Fibroblast of the aortic adventitia (primary cell): ENCODE measurements at places on chromosomes 7 and 10.

DNA sequence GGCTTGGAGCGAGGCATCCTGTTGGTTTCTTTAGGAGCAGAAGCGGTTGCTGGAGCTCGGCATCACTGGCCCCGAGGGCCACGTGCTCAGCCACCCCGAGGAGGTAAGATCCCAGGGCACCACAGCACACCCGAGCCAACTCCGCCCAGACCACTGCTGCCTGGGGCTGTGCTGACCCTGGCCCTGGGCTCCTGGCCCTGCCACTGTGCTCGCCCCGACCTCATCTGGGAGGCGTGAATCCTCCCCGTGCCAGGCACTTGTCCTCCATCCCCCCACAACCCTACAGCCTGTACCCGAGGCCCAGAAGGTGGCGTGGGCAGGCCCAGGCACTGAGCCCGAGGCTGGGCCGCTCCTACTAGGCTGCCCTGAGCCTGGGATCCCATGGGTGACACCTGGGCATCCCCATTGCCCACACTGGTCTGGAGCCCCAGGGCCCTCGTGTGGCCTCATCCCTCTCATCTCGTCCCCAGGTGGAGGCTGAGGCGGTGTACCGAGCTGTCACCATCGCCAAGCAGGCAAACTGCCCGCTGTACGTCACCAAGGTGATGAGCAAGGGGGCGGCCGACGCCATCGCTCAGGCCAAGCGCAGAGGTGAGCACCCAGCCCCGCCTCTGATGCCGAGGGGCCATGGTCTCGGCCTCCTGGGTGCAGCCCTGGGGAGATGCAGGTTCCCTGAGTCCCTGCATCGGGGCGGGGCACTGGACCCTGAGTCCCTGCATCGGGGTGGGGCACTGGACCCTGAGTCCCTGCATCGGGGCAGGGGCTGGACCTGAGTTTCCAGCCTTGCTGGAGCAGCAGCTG, 11.8 kb downstream of the DPYSL4 start:
- no peak for DNase-seq

GRCh38 chr10:8088504-8088903, 34.0 kb downstream of the GATA3 start:
- DNase-seq: no peak

DNA sequence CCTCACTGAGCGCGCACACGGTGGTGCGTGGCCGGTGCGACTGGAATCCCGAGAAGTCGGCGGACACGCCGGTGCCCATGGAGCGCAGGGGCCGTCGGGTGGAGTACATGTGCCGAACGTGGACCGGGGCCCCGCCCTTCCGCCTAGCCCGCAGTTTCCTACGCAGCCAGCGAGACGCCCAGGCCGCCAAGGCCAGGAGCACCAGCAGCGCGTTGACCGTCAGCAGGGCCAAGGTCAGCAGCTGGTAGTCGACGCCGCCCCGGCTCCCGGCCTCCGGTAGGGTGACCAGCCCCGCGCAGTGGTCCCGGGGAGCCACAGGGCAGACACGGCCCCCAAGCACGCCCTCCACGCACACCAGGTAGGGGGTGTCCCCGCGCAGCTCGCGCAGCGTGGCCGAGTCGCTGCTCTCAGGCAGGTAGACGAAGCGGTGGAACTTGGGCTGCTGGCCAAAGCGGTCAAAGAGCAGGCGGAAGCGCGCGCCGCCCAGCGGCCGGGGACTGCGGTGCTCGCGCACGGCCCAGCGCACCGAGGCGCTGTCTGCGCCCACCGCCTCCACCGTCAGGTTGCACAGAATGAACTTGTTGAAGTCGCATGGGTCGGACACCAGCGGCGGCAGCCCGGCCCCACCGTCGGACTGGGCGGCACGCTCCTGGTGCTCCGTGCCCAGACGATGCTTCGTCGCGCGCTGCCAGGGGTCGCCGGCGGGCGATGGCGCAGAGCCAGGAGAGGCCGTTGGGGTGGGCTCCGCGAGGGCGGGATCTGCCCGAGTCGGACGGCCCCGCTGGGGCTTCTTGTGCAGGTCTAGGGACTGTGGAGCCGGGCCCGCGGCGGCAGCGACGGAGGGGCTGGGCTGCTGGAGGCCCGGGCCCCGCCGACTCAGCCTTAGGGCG, 2.2 kb downstream of the TRIL start:
- peak; percentile 22 for DNase-seq

- DNase-seq: no peak
These were observed 40.4 kb downstream of the CACUL1 start for GRCh38 chr10:118714366-118714765.

DNA sequence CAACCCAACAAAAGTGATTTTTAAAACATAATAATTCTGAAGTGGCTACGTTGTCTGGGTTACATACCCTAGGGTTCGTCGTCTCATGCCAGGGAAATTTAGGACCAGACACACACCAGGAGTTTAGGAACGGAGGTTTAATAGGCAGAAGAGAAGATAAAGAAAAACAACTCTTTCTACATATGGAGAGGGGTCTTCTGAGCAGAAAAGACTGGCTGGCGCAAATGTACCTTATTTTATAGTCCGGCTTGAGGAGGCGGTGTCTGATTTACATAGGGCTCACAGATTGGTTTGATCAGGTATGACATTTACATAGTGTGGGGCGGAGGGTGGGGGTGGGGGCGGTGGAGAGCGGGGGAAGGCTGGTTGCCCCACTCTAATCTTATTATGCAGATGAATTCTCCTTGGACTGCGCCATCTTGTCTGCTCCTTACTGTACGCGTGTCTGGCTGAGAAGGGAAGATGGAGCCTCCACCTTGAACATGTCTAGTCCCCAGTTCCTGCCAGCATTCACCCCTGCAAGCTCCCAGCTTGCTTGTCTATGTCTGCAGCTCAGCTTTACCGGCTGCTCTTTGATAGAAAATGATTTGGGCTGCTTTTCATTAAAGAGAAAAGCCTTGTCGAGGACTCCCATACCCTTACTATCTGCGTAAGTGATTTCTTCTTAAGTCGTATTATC, 98.7 kb downstream of the RALA start:
- DNase-seq: no peak

DNA sequence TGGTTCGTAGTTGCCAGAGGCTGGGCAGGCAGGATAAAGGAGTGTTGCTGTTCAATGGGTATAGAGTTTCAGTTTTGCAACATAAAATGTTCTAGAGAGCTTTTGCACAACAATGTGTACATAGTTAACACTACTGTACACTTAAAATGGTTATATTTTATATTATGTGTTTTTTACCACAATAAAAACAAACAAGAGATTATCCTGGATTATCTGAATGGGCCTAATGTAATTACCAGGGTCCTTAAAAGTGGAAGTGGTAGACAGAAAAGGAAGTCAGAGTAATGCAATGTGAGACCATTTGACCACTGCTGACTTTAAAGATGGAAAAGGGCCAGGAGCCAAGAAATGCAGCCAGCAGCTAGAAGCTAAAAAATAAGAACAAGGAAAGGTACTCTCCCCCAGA, 159.7 kb downstream of the SGMS1 start:
- DNase-seq: no peak

- no peak for DNase-seq
These were observed 111.8 kb upstream of the RSU1 start for GRCh38 chr10:16929069-16929468.

- peak; percentile 74 for DNase-seq
These were observed 88.1 kb upstream of the RSU1 start for GRCh38 chr10:16905320-16905719.

DNA sequence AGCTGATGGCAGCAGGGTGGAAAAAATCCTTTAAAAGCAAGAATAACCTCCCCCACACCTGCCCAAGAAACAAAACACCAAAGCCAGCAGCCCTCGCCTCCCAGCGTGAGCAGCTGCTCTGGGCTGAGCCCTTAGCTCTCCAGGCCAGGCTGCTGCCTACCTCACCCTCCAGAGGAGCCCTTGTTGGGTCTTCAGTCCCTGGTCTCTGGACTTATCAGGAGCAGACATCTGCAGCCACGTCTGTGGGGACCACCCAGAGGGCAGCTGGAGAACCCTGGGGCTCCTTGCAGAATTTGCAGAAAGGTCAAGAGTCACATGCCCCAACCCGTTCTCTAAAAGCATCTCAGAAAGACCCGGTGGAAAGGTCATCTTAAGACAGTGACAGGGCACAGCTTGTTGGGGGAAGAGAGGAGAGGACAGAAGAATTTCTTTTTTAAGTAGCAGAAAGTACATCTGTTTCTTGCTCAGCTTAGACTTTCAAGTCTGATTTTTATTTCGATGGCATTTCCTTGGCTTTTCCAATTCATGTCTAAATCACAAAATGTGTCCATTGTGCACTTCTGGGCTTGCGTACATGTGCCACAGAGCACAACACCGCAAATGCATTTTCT, 425.7 kb upstream of the NFE2L3 start:
- DNase-seq: no peak

GRCh38 chr10:17768957-17769356, 17.0 kb downstream of the TMEM236 start:
- DNase-seq: peak; percentile 70

DNA sequence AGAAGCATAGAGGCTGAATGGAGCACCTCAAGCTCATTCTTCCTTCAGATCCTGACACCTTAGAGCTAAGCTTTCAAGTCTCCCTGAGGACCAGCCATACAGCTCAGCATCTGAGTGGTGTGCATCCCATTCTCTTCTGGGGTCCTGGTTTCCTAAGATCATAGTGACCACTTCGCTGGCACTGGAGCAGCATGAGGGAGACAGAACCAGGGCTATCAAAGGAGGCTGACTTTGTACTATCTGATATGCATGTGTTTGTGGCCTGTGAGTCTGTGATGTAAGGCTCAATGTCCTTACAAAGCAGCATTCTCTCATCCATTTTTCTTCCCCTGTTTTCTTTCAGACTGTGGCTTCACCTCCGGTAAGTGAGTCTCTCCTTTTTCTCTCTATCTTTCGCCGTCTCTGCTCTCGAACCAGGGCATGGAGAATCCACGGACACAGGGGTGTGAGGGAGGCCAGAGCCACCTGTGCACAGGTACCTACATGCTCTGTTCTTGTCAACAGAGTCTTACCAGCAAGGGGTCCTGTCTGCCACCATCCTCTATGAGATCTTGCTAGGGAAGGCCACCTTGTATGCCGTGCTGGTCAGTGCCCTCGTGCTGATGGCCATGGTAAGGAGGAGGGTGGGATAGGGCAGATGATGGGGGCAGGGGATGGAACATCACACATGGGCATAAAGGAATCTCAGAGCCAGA, 31.0 kb downstream of the PRSS2 start:
- DNase-seq: no peak

DNA sequence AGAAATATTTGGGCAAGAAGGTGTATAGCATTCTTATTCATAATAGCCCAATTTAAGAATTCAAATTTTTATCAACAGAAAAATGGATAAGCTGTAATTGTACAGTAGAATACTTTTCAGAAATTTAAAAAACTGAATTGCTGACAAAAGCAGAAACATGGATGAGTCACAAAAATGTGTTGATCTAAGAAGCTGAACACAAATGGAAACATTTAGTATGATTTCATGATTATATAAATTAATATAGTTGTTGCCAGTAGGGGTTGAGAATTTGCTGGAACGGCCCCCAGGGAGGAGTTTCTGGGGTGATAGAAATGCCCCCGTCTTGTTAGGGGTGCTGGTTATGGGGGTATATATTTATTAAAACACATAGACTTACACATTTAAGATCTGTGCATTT, 179.1 kb downstream of the KLF6 start:
- DNase-seq: no peak
